Activated naive CD4-positive, alpha-beta T cell treated with Interleukin-2 at 50 U/mL for 16 hours (primary cell): ENCODE measurements at places on chromosomes 2 and 18.

DNA sequence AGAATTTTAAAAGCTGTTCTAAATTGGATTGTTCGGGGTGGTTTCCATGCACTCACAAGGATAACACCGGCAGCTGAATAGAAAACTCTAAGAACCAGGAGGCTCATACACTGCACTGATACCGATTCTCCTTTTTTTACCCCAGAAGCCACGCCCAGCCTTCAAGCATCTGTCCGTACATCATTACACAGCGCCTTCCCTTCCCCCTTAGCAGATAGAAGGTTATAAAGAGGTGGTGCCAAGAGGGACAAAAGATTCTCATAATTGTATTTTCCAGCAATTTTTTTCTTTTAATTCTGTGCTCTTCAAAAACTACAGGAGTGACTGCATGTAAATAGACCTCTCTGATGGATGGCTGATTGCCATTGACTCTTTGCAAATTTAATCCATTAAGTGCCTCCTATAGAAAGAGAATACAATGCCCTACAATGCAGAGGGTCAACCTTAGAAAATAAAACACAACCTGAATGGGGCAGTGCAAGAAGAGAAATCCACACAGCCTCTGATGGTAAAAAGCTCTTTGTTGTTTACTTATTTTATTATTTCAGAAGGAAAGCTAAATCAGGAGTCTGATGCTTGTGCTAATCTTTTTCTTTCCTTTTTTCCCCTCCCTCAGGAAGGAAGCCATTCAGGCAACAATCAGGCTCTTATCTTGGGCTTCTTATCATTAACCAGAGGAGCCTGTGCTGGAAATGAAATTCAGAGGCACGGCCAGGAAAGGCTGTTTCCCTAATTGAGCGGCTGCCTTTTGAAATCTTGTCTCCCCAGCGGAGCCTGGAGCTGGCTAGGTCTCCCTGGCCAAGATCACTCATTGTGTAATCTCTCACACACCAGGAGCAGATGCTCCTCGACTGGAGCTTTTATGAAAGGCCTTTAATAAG lies 198.9 kb upstream of the NABP1 start:
- no peak for DNase-seq

GRCh38 chr18:3179430-3180089 lies 40.2 kb downstream of the MYOM1 start:
- DNase-seq: no peak

- DNase-seq: no peak
Observed at GRCh38 chr2:28648147-28648546, 103.5 kb upstream of the PPP1CB start.

DNA sequence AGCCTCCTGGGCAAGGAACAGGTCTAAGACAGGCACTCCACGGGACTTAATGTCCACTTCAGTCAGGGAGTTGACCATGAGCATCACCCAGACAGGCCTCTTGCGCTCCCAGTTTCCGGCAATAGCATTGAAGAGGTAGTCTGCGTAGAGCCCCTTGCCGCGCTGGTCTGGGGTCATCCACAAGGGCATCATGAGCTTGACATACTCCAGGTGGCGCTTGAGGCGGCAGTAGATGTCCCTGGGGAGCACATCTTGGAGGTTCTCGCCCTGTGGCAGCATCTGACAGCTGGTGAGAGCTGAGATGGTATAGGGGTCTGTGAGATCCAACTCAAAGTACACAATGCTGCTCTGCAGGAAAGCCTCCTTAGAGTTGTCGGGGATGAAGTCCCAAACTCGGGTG lies 10.6 kb downstream of the TRABD2A start:
- DNase-seq: no peak

GRCh38 chr18:39550701-39551100 lies 1985.1 kb upstream of the CELF4 start:
- no peak for DNase-seq
